ENCODE measurements at places on chromosomes 7 and 10. TPM values are rescaled to one million over a fixed set of nuclear protein-coding genes. Genes with fewer than 3 reads are reported as not detected.
A peak's percentile ranks its signal among the peaks of the same experiment; 100 is the strongest.

DNA sequence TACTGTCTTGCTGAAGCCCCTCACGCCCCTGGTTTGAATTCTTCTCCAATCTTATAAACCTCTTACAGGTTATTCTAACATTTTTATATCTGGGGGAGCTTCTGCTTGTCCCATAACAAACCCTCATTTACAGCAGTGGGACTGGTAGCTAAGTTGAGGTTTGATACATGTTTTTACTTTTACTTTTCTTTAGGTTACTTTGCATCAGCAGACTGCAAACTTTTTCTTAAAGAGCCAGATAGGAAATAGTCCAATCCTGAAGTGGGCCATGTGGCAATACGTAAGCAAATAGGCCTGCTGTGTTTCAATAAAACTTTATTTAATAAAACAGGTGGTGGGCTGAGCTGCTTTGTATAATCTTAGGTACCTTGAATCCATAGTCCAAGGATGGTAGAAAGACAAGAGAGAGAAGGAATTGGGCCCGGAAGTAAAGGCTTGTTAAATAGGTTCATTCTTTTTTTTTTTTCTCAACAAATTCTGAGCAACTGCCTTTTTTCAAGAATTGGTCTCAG is 27.3 kb downstream of the RAB18 start:
- H3K36me3 ChIP-seq, result peaks cover 3% of the 10 kb centered on the region
- DNase-seq, result no peak
- no peak overlapping the region for H3K4me3 ChIP-seq

ACSL5 gene
- total RNA-seq, result 0.64 TPM

GRCh38 chr10:114504769-114505579 is 100.7 kb upstream of the AFAP1L2 start:
- no peaks in the 10 kb centered on the region for H3K36me3 ChIP-seq
- H3K4me1 ChIP-seq, result peaks cover 43% of the 10 kb centered on the region
- peak overlapping the region; percentile 88 for H3K27ac ChIP-seq
- H3K4me3 ChIP-seq, result no peak overlapping the region
- no peaks in the 10 kb centered on the region for H3K27me3 ChIP-seq

DNA sequence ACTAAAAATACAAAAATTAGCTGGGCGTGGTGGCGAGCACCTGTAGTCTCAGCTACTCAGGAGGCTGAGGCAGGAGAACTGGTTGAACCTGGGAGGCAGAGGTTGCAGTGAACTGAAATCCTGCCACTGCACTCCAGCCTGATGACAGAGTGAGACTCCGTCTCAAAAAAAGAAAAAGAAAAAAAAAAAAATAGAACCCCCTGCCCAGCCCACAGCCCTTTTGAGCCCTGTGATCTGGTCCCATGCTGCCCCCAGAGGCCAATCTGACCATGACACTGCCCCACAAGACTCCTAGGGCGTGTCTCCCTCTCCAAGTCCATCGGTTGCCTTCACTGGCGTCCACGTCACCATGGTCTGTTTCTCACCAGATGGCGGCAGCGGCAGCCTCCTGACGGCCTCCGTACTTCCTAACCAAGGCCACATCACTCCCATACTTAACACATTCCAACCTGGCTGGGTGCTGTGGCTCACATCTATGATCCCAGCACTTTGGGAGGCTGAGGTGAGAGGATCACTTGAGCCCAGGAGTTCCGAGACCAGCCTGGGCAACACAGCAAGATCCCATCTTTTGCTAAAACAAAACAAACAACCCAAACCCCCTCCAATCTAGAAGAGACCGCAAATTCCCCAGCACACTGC is 18.0 kb downstream of the STX1A start:
- peaks cover 20% of the 10 kb centered on the region for H3K36me3 ChIP-seq
- no peak overlapping the region for H3K27ac ChIP-seq
- DNase-seq, result peak; percentile 73
- H3K27me3 ChIP-seq, result peaks cover 16% of the 10 kb centered on the region
- peak overlapping the region; percentile 50 for H3K4me3 ChIP-seq
- H3K4me1 ChIP-seq, result no peaks in the 10 kb centered on the region

DNA sequence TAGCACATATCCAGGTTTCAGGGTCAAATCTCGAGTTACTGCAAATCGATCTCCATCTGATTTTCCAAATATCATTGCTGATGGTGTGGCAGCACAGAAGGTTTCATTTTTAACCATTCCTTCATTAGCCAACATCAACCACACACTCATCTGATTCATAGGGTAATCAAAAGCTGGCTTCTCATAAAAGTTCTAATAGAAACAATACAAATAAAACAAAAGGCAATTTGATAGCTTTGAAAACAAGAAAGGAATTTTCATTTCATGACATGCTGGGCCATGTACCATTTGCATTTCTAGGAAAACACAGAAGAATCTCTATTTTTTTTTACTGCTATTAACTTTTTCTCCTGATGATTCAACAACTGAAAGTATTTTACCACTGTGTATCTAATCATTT is 147.7 kb upstream of the SLC26A5 start:
- no peaks in the 10 kb centered on the region for H3K36me3 ChIP-seq
- no peak overlapping the region for H3K4me3 ChIP-seq
- H3K27me3 ChIP-seq, result no peaks in the 10 kb centered on the region
- no peak overlapping the region for H3K27ac ChIP-seq

DNA sequence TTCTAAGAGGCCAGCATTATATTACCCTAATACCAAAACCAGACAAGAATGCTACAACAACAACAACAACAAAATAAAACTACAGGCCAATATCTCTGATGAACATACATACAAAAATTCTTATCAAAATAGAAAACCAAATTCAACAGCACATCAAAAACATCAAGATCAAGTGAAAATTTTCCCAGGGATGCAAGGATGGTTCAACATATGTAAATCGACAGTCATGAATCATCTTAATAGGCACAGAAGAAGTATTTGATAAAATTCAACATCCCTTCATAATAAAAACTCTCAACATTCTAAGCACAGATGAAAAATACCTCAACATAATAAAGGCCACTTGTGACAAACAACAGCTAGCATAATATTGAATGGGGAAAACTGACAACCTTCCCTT is 75.3 kb downstream of the JMJD1C start:
- no peak overlapping the region for H3K4me3 ChIP-seq
- H3K27me3 ChIP-seq, result peaks cover 5% of the 10 kb centered on the region
- no peak for DNase-seq
- no peak overlapping the region for H3K27ac ChIP-seq

DNA sequence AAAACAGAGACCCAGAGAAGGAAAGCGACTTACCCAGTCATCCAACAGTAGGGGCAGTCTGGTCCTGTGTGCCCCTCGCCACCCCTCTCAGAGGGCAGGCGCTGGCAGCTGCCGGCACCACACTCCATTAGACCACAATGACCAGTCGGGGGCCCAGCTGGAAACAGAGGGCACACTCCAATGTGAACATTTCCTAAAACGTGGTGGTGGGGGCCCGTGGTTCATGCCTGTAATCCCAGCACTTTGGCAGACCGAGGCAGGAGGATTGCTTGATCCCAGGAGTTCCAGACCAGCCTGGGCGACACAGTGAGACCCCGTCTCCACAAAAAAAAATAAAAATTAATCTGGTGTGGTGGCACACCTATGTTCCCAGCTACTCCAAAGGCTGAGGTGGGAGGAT is 912 bp upstream of the OAT start:
- H3K4me3 ChIP-seq, result peak overlapping the region; percentile 54
- no peak overlapping the region for H3K27ac ChIP-seq
- no peak for DNase-seq
- peaks cover 3% of the 10 kb centered on the region for H3K27me3 ChIP-seq

DNA sequence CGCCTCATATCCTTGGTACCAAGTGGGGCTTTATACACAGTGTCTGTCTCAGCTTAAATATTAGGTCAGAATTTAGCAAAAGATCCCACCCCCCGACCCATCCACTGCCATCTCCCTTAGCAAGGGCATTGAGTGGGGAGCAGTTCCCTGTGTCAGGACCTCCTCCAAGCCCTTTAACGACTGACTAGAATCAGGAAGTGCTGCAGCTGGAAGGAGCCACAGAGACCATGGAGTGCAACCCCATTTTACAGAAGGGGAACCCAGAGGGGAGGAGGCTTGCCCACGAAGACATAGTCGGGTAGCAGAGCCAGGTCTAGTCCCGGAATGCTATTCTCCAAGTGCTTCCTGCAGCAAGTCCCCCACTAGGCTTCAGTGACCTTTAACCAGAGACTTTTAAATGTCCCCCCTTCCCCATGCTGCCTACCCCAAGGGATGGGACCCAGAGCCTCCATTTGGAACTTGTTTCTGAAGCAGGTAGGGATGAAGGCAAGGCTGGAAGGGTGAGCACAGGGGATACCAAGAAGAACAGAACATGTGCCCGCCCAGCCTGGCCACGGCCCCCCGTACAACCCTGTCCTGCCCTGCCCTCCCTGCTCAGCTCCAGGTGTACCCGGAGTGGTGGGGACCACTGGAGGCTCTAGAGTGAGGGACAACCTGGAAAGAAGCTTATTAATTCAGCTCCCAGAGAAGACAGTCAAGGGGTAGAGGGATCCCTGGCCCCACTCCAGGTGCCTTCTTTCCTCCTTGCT is 41.3 kb downstream of the C10orf105 start:
- DNase-seq, result no peak
- no peak overlapping the region for H3K27ac ChIP-seq
- H3K4me3 ChIP-seq, result no peak overlapping the region
- H3K27me3 ChIP-seq, result peaks cover 2% of the 10 kb centered on the region

GRCh38 chr7:130894909-130895750 is 161.1 kb upstream of the KLF14 start:
- H3K36me3 ChIP-seq, result no peaks in the 10 kb centered on the region
- H3K27ac ChIP-seq, result peak overlapping the region; percentile 33
- peaks cover 17% of the 10 kb centered on the region for H3K4me1 ChIP-seq
- peaks cover 4% of the 10 kb centered on the region for H3K27me3 ChIP-seq

- H3K36me3 ChIP-seq, result peaks cover 18% of the 10 kb centered on the region
- no peak overlapping the region for H3K4me3 ChIP-seq
- H3K4me1 ChIP-seq, result no peaks in the 10 kb centered on the region
- H3K27ac ChIP-seq, result no peak overlapping the region
- H3K27me3 ChIP-seq, result no peaks in the 10 kb centered on the region
Measured at GRCh38 chr7:45698303-45699014, 124.3 kb downstream of the ADCY1 start.

DNA sequence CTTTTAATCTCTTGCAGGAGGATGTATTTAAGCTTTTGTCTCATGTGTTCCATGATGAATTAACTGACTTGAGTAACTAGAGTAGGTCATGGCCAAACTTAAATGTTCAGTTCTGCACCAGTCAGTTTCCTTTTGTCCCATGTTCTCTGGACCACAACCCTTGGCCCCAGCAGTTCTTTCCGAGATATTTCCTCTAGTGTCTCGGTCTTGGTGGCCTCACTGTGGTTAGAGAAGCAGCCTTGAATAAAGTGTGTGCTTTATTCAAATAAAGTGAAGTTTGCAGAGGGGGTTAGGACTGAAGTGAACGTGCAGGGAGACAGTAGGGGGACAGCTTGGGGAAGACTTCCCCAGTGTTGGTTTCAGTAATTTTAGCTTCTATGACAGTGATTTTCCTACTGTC is 9.3 kb downstream of the ZNF212 start:
- H3K4me3 ChIP-seq, result no peak overlapping the region
- no peak overlapping the region for H3K27ac ChIP-seq
- H3K27me3 ChIP-seq, result no peaks in the 10 kb centered on the region
- peaks cover 4% of the 10 kb centered on the region for H3K4me1 ChIP-seq
- no peak for DNase-seq
- H3K36me3 ChIP-seq, result peaks cover 9% of the 10 kb centered on the region

GRCh38 chr10:79357180-79357579 is 9.9 kb downstream of the PPIF start:
- peaks cover 2% of the 10 kb centered on the region for H3K27me3 ChIP-seq
- no peak overlapping the region for H3K4me3 ChIP-seq
- no peak for DNase-seq
- H3K27ac ChIP-seq, result no peak overlapping the region
- peaks cover 12% of the 10 kb centered on the region for H3K36me3 ChIP-seq

FGFR2 gene
- total RNA-seq, result 15.3 TPM

PTN gene
- total RNA-seq, result 1.7 TPM

DNA sequence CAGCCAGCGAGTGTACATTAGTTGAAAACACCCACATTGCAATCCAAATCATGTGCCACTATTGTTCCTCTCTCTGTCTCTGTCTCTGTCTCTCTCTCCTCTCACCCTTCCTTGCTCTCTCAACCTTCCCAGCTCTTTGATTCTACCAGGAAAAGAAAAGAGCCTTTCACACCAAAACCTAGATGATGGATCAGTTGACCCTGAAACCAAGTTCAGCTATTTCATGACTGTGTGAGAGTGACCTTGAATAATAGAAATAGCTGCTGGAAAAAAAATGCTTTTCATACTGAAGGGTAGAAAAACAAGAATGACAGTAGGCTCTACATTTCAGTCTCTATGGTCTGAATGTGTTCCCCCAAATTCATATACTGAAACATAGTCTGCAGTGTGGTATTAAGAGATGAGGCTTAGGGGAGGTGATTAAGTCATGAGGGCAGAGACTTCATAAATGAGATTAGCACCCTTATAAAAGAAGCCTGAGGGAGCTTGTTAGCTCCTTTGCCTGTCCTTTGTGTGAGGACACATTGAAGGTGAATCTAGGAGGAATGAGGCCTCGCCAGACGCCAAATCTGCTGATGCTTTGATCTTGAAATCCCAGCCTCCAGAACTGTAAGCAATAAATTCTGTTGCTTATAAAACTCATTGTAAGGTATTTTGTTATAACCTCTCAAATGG is 65.2 kb downstream of the LYZL1 start:
- H3K27me3 ChIP-seq, result peaks cover 6% of the 10 kb centered on the region
- H3K36me3 ChIP-seq, result no peaks in the 10 kb centered on the region
- no peak overlapping the region for H3K27ac ChIP-seq
- peaks cover 2% of the 10 kb centered on the region for H3K4me1 ChIP-seq
- DNase-seq, result no peak

- peak; percentile 91 for DNase-seq
- H3K27me3 ChIP-seq, result peaks cover 10% of the 10 kb centered on the region
- peaks cover 32% of the 10 kb centered on the region for H3K4me1 ChIP-seq
- H3K4me3 ChIP-seq, result peak overlapping the region; percentile 95
Measured at GRCh38 chr10:100997360-100998182, 2.0 kb upstream of the LZTS2 start.

DNA sequence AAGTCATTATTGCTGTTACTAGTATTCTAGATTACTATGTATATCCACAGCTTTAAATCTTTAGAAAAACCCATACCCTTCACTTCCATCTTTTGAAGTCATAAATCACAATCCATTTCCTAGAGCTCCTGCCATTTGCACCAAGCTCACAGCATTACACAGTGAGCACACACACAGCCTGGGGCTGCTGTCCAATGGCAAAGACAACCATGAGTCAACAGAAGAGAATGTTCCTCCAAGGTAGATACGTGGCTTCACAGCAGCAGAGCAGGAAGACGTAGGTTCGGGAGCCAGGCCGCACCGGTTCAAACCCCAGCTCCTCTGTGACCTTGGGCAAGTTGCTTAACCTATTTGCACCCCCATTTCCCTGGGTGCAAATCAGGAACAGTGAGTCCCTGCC is 234.6 kb downstream of the DIP2C start:
- H3K4me1 ChIP-seq, result peaks cover 40% of the 10 kb centered on the region
- H3K36me3 ChIP-seq, result peaks cover 14% of the 10 kb centered on the region
- H3K27me3 ChIP-seq, result peaks cover 14% of the 10 kb centered on the region
- peak overlapping the region; percentile 26 for H3K4me3 ChIP-seq
- no peak for DNase-seq
